ENCODE measurements at places on chromosomes 11 and 22.

DNA sequence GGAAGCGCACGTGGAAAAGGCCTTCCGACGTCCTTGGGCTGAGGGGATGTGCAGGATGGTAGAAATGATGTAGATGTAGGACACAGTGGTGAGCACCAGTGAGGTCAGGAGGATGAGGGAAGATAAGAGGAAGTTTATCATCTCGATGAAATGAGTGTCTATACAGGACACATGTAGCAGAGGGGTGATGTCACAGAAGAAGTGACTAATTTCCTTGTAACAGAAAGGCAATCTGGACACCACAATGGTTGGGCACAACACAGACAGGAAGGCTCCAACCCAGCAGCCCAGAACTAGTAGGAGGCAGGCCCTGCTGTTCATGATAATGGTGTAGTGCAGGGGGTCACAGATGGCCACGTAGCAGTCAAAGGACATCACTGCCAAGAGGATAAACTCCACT, 35.0 kb upstream of the OR6M1 start:
- H3K27ac ChIP-seq: no peak overlapping the region
- no peak for DNase-seq
- no peaks in the 10 kb centered on the region for H3K36me3 ChIP-seq

- peak overlapping the region; percentile 10 for H3K27ac ChIP-seq
- peaks cover 70% of the 10 kb centered on the region for H3K36me3 ChIP-seq
- no peak overlapping the region for H3K4me3 ChIP-seq
- peaks cover 85% of the 10 kb centered on the region for H3K4me1 ChIP-seq
- no peak for DNase-seq
Measured at GRCh38 chr11:122661182-122661945, 5.8 kb downstream of the UBASH3B start.

DNA sequence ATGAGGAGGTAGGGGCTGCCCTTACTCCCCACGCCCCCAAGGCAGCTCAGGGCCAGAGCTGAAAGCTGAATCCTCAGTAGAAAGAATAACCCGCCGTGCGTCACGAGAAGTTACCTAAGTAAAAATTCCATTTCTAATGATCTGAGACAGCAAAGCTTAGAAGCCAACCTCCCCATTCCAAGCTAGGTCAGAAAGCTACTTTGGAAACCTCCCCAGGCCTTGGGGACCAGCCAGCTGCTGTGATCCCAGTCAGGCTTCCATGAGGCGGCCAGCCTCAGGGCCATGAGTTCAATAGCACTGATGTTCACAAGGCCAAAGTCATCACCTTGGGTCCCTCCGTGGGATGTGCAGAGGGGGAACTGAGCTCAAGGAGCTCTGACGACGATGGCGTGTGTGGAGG, 6.9 kb downstream of the SHISAL1 start:
- H3K27me3 ChIP-seq: no peaks in the 10 kb centered on the region
- no peak overlapping the region for H3K4me3 ChIP-seq
- H3K27ac ChIP-seq: no peak overlapping the region
- H3K4me1 ChIP-seq: no peaks in the 10 kb centered on the region

DNA sequence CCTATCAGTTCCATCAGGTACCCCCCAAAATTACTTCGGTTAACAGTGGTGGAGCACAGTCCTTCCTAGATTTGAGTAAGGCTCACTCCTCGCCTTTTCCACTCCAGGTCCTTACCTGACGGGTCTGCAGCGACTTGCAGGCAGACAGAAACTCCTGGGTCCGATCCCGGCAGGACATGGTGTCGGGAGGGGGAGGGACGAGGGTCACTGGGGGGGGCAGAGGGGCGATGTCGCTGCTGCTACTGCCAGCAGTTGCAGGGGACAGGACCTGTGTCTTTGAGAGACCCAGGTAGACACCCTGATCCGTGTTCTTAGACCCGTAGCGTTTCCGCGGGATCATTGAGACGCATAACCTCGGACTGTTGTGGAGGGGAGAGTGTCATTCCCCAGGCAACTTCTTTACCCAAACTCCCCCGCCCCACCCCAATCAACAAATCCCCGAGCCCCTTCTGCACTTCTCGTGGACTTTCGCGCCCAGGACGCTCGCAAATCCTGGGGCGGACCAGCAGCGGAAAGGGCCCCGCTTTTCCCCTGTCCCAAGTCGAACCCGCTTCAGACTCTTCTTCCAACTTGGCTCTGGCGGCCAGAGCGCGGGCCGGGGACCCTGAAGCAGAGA, 839 bp downstream of the STX5 start:
- peaks cover 64% of the 10 kb centered on the region for H3K36me3 ChIP-seq
- H3K4me3 ChIP-seq: peak overlapping the region; percentile 97
- peaks cover 49% of the 10 kb centered on the region for H3K4me1 ChIP-seq
- H3K27ac ChIP-seq: peak overlapping the region; percentile 79

GRCh38 chr11:79227308-79227707, 213.5 kb downstream of the TENM4 start:
- H3K4me1 ChIP-seq: no peaks in the 10 kb centered on the region
- no peak overlapping the region for H3K27ac ChIP-seq
- no peaks in the 10 kb centered on the region for H3K36me3 ChIP-seq
- H3K27me3 ChIP-seq: peaks cover 3% of the 10 kb centered on the region
- no peak overlapping the region for H3K4me3 ChIP-seq
- no peak for DNase-seq

DNA sequence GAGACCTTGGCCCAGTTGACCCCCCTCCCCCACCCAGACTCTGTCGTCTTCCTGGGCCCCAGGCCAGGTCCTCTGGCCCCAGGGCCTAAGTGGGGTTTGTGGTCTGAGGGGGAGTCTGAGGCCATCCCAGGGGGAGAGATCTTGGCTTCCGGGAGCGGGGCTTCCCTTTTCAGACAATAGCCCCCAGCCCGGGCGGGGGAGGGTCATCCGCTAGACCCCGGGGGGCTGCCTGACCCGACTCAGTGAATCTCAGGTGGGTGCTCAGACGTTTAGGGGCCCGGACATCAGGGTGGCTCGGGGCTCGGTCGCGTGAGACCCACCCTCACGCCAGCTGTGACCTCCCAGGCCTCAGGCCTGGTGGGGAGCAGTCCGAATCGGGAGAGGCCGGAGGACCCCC, 609 bp downstream of the MAPK11 start:
- H3K27ac ChIP-seq: peak overlapping the region; percentile 7
- H3K4me3 ChIP-seq: peak overlapping the region; percentile 26
- no peak for DNase-seq
- peaks cover 15% of the 10 kb centered on the region for H3K27me3 ChIP-seq
- H3K36me3 ChIP-seq: no peaks in the 10 kb centered on the region
- peaks cover 28% of the 10 kb centered on the region for H3K4me1 ChIP-seq

DNA sequence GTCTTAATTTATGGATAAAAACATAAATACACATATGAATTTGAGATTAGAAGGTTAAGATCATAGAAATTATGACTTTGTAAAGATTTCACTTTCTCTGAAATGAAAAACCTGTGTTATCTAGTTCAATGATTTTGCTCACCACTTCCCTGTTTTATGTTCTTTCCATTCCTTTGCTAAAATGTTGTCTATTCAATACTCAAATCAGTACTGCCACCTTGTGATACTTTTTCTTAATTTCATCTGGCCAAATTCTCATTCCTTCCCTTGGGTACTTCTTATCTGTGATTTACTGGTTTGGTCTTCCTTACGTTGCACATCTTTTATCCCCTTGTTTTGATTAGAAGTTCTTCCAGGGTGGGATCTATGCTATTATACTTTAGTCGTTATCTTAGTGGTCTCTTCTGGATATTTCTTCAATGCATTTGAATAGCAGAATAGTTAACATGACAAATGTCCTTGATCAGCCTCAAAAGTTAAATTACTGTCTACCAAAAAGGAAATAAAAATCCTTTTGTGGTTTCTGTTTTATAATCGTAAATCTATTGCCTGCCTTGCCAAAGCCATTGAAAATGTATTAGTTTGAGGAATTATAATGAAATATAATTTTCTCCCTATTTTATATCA, 197.0 kb downstream of the PGR start:
- H3K4me3 ChIP-seq: no peak overlapping the region
- no peaks in the 10 kb centered on the region for H3K4me1 ChIP-seq
- H3K27me3 ChIP-seq: no peaks in the 10 kb centered on the region
- H3K36me3 ChIP-seq: no peaks in the 10 kb centered on the region
- no peak overlapping the region for H3K27ac ChIP-seq
